ENCODE measurements at places on chromosomes 7 and 10.

DNA sequence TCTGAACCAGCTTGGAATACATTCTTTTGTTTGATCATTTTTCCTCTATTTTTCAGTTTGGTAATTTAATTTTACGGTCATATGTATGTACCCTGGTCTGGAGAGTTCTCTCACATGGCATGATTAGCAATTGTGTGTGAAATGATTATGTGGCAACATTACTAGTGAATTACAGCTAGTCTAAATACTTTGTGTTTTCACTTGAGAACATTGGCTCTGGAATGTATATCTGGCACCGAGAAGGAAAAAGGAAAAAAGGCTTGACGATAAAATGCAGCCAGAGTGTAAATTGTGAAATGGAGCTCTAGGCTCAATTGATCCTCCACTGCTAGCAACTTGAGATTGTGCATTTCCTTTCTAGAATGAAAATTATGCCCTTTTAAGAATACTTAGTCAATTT, 397.2 kb downstream of the EXOC4 start:
- DNase-seq, result no peak

DNA sequence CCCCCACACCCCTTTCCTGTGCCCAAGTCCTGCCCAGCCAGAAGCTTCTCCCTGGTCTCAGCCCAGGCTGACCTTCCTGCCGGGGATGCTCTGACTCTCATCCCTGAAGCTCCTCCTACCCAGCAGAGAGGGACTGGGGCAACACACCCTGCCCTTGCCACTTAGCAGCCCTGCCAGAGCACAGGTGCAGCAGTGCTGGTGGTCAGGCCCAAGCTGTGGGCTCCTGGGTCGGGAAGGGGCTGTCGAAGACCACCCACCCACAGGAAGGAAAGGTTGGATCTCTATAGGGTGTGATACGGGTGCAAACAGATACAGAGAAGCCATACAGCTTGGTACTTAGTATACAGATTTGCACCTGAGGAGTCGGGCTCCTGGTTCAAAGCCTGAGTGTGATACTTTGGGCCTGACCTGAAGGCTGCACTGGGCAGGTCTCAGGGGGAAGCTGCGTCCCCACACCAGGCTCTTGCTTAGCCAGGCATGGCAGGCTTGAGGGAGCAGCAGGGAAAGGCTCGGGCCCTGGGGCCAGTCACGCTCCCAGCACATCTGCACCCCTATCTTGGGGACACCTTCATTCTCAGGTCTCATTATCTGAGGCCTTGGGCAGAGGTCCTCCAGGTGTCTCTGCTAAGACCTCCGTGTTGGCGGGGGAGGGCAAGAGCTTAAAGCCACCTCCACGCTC, 47.3 kb downstream of the TCERG1L start:
- DNase-seq, result no peak

DNA sequence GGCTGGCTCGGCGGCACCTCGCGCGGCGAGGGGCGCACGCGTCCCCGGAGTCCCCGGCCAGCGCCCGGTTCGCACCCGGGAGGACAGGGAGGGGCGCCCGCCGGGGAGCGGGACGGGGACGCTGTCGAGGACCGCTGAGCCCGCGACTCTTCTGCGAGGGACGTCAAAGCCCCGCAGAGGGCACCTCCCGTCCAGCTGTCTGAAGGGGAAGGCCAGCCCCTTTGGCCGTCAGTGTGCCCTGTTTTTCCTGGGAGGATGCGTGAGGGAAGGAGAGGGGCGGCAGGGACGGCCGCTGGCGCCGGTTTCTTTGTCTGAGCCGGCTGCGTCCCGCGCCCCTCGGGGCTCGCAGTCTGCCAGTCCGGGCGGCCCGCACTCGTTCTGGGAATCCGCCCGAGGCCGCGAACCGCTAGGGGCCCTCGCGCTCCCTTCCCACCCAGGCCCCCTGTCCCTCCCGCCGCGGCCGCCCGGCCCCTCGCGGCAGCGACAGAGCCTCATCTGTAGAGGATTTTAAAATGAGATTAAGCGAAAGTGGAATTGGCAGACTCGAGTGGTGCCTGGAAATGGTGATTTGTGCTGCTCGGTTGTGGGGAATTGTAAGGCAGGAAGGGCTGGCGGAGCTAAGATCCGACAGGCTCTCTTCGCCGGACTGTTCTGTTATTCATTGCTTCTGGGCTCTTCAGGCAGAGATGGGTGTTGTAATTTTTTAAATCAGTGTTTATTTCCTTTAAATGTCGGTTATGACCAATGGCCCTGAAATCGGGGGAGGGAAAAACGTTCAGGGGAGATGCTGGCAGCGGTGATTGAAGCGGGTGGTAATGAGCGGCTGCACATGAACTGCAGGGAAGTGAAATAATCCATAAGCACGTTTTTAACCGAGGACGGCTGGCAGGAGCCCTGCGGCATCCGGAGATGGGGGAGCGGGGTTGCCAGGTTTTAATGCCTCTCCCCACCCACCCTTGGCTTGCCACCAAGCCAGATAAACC, 618 bp upstream of the RELN start:
- DNase-seq, result no peak

- DNase-seq, result no peak
Observed at GRCh38 chr10:21518641-21519396, 6.7 kb downstream of the SKIDA1 start.

Data from bone marrow (tissue), 2 donors.